ENCODE measurements at places on chromosomes 7 and 10.

DNA sequence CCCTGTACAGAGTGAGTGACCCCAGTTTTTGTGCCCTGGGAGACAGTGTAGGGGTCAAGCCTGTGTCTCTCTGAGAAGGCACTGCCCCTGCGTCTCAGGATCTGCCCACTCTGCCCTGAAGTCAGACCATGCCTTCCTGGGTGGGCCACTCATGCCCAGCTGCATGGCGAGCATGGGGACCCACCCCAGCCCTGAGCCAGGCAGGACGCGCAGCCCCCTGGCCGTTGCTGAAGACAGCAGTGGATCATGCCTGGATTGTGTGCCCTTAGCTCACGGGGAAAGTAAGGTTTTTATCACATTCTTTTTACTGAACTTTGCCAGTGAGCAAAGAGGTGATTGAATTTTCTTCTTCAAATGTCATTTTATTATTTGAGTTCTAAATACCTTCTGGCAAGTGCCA is 66.2 kb downstream of the WDR37 start:
- DNase-seq, result no peak

DNA sequence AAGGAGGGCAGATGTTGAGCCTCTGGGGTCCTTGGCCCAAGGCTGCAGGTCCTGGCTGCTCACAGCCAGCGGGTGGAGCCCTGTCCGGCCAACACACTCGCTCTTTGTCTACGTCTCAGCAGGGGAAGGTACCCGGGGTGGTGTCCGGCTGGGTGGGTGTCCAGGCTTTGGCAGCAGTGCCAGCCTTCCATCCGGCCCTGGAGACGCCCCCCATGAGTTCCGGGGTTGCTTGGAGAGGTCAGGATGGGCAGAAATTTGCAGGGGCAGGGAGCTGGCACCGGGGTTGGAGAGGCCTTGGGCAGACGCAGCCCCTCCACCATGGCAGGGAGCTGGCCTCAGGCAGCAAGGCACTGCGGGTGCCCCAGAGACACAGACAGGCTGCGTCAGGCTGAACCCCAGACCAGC is 42.2 kb upstream of the ELN start:
- no peak for DNase-seq

GRCh38 chr10:123746061-123746460 is 79.9 kb downstream of the GPR26 start:
- no peak for DNase-seq

DNA sequence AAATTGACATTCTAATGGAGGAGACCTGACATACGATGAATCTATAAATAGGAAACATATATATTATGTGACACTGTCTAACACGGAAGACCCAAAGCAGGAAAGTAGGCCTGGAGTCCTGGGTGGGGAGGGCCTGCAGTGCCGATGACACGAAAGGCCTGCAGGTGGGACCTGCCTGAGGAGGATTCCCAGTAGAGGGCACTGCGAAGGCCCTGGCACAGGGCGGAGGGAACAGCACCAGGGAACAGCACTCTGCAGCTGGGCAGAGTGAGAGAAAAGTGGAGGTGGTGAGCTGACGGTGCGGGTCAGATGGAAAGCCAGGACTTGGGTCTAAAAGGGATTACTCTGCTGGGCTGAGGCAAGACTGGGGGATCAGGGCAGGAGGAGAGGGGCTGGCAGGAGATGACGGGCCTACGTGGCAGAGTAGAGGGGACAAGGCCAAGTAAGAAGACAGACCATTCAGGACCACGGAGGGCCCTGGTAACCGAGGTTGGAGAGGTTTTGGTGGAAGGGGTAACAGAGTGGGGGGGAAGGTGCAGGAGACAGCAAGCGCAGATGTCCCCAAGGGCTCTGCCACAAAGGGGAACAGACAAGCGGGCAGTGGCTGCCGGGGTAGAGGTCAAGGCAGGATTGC is 8.1 kb downstream of the ZNF746 start:
- no peak for DNase-seq

DNA sequence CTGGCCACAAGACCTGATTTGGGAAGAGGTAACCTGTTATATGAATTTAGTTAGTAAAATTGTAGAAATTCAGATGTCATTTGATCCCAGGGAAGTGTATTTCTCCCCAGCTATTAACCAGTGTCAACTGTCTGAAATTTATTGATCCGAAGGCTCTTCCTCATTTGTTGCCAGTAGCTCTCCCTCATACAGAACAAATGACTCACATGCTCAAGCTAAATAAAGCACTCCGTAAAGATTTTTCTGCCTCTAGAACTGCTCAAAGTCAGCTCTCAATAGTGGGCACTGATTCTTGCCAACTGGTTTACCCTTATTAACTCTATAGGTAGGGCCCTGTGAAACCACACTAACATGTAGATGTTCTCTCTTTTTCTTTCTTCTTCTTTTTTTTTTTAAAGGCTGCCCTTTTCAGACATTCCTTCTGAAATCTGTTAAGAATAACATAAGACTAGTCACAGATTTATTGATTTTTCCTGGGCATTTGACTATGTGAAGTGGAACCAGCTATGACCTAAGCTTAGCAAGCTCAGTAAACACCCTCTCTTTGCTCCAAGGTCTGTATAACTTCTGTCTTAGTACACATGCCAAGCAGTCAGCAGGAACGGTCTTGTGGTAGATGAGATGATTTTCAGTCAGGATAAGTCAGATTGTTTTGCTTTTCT is 21.8 kb downstream of the RPA3 start:
- no peak for DNase-seq

DNA sequence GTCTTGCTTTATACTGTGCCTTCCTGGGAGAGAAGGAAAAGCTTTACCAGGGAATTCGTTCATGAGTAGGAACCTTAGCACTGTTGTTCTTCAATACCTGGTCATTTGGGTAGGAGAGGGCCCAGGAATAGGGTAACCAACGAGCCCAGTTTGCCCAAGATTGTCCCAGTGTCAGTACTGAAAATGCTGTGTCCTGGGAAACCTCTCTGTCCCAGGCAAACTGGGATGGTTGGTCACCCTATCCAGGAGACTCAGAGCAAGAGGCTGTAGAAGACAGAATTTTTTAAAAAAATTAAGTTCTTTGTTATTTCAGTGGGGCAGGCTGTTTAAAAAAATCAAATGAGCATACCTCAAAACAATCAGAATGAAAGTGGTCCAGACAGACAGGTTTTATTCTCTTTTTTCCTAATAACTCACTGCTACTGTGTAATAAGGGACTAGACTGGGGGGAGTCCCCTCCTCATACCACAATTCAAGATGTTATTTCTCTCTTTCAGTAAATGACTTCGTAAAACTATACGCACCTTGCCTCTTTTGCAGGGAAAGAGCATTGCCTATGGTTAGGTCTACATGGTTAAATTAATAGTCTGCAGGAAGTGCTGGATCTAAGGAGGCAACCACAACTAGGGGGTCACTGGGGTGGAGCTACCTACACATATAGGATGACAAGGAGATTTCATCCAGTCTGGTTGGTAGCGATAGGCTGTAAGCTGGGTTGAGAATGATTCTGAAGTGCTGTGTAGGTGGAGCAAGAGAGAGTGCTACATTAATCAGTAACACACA is 41.1 kb upstream of the FAM133B start:
- no peak for DNase-seq

Data from kidney (tissue), 22 donors.